ENCODE measurements at places on chromosomes 11 and 22. TPM values are rescaled to one million over a fixed set of nuclear protein-coding genes. Genes with fewer than 3 reads are reported as not detected.

GRCh38 chr22:38930512-38930911, 26.9 kb upstream of the APOBEC3A start:
- no peak for DNase-seq

The TMEM123 gene
- total RNA-seq: 135 TPM

DNA sequence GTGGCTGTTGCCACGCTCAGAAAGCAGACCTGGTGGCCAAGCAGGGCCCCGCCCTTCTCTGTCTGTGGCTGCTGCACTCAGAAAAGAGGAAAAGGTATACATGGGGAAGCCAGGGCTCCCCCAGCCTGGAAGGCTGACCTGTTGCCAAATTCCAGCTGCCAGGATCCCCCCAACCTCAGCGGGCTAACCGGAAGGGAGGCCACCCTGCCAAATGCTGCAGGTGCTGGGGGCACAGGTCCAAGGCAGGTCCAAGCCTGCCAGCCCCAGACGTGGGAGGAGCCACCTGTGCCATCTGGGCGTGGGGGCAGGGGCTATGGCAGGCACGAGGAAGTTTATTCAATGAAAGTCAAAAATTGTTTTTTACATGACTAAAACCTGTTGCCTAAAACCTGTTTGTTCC, 2.6 kb downstream of the NPTXR start:
- no peak for DNase-seq

The OR51E2 gene
- 0.63 TPM for total RNA-seq

The KCNA4 gene
- total RNA-seq: 0.06 TPM

The CDK2AP2 gene
- 95.5 TPM for total RNA-seq

DNA sequence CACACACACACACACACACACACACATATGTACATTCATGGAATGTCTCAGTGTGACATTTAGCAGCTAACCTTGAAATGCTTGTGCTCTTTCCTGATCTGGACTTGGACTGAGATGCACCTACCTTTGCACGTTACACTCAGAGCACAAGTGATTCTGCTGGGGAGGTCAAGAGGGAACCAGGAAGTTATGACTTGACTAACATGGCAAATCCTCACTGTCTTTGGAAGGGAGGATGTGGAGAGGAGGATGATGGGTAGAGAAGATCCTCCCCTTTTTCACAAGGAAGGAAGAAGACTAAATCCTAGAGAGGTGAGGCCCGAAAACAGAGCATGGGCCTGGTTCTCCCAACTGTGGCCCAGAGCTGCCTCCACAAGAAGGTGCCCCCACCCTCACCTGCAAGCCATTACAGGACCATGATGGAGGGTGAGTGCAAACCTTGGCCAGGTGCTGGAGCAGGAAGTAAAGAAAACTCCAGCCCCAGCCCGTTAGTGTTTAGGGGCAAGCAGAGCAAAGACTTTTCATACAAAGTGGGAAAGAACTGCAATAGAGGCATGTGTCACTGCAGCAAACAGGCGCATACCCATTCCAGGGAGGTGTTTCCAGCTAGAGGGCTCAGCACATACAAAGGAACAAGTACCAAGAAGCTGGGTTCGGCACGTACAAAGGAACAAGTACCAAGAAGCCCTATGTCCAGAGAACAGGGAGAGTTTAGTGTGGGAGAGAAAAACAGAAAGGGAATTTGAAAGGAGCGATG, 26.4 kb downstream of the SCN4B start:
- no peak for DNase-seq

The FBXO7 gene
- 75.6 TPM for total RNA-seq

- no peak for DNase-seq
These were observed 1137.0 kb downstream of the FAM181B start for GRCh38 chr11:81596704-81597103.

DNA sequence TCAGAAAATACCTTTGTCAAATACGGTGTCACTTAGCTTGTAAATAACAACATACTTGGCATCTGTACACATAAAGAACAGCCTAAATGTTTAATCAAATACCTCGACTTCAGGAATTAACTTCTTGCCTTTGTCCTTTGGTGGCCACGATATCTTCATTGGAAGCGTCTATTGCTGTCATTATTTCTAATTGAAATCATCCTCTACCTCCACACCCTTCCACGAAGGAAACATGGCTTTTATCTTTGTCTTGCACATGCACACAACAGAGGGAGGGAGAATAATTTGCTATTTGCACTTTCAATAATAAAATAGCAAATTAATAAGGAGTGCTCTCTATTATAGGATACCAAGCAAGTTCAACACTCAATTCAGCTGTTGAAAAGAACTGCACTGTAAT, 25.8 kb upstream of the SOX6 start:
- no peak for DNase-seq

Measured in mucosa of gallbladder (tissue), 1 donor.